ENCODE measurements at places on chromosomes 5 and 9.

DNA sequence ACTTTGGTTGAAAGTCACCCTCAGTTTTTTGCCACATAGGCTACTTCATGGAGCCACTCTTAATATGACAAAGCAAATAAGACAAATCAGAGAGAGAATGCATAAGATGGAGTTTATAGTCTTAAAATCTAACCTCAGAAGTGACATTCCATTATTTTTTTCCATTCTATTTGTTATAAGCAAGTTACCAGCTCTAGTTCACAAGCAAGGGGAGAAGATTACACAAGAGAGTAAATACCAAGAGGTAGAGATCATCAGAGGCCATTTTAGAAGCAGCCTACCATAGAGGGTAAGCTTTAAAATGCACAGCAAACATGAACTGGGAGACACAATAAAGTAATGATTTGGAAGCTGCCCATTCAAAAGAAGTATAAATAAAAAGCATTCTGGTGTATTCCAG lies 651.3 kb upstream of the MEF2C start:
- H3K27ac ChIP-seq: no peak overlapping the region
- DNase-seq: no peak
- no peak overlapping the region for H3K4me3 ChIP-seq
- H3K4me1 ChIP-seq: no peaks in the 10 kb centered on the region
- H3K27me3 ChIP-seq: no peaks in the 10 kb centered on the region

- no peak overlapping the region for H3K4me3 ChIP-seq
- no peaks in the 10 kb centered on the region for H3K27me3 ChIP-seq
- DNase-seq: no peak
- peaks cover 3% of the 10 kb centered on the region for H3K4me1 ChIP-seq
- no peaks in the 10 kb centered on the region for H3K36me3 ChIP-seq
- peak overlapping the region; percentile 71 for H3K27ac ChIP-seq
Measured at GRCh38 chr5:169160405-169160901, 140.5 kb downstream of the SLIT3 start.

DNA sequence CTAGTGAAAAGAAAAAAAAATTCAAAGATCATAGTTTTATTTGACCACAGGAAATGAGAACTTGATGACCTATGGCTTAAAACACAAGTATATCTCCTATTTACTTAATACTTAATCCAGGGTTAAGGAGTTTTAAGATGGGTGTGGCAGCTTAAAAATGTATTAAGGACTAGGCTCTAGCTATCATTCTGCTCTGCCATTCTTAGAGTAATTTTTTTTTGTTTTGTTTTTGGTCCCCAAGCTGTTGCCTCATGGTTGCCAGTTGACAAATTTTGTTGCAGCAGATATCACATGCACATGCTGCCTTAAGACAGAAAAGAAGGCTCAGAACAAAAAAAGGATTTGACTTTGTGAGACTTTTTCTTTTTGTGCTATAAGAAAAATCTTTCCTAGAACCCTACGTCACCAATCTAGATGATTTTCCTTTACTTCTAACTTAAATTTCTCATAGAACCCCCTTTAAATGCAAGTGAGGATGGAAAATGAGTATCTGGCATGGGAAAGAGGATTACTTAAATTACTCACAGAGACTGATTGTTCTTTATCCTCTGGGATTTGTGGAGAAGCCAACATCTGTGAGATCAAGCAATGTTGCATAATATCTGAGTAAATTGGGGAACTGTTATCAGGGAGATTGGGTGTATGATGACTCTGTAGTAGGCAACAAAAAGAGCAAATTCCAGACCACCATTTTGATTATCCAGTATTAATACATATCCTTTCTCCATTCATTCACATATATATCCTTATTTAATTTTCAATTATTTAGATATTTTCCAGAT lies 364.7 kb upstream of the CD180 start:
- H3K36me3 ChIP-seq: no peaks in the 10 kb centered on the region
- H3K4me1 ChIP-seq: no peaks in the 10 kb centered on the region
- H3K4me3 ChIP-seq: no peak overlapping the region
- H3K27me3 ChIP-seq: no peaks in the 10 kb centered on the region
- no peak overlapping the region for H3K27ac ChIP-seq

DNA sequence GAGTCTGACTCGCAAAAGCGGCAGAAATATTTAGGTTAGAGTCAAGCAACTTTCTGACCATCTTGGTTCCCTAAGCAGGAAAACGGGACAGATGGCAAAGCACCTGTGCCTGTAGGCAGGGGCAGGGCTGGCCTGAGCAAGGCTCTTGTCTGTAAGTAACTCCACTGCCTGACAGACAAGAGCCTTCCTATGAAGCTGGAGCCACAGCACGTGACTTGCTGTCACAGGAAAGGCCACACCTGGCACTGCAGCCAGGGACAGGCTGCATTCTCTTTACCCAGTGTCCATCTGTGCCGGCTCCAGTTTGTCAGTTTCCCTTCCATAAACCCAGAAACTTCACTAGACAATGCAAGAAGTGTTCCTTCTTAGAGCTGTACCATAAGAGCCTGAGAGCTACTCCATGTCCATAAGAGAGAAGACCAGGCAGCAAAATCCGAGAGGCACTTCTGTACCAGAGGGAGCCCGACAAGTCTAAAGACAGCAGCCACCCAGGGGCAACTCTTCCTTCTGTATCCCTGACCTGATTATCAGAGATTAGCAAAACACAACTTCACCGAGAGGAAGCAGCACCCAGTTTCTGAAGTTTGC lies 78.1 kb downstream of the GPR21 start:
- no peak overlapping the region for H3K4me3 ChIP-seq
- H3K36me3 ChIP-seq: peaks cover 11% of the 10 kb centered on the region
- no peak overlapping the region for H3K27ac ChIP-seq

GRCh38 chr5:3320317-3320875 lies 275.2 kb upstream of the IRX1 start:
- H3K36me3 ChIP-seq: no peaks in the 10 kb centered on the region
- H3K27ac ChIP-seq: no peak overlapping the region
- DNase-seq: no peak
- H3K27me3 ChIP-seq: no peaks in the 10 kb centered on the region
- no peaks in the 10 kb centered on the region for H3K4me1 ChIP-seq

DNA sequence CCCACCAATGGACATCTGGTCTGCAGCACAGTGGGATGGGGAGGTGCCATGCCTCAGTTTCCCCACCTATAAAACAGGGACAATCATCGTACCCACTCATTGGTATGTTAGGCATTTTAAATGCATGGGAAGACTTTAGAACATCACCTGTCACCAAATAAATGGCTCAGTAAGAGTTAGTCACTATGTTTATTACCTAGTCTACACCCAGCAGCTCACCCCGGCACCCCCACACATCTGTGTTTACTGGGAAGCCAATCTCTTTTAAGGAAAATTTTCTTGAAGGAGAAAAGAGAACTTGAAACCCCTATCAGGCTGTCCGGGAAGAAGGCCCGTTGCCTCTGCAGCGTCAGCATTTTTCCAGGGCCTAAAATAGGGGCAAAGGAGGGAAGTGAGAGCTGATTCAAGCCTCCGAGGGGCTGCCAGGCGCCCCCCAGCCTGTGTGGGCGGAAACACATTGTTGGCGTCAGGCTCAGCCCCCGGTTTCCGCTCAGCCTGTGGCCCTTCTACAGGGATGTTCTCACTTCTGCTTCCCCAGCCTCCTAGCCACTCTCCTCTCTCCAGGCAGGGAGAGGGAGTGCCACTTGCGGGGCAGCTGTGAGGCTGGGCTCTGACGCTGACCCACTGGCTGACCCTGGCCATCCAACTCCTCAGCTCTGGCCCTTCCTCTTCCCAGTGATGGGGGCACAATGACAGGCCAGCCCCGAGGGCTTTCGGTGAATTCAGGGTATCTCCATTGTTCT lies 4.6 kb downstream of the CSF1R start:
- DNase-seq: peak; percentile 85
- no peak overlapping the region for H3K27ac ChIP-seq
- no peak overlapping the region for H3K4me3 ChIP-seq
- H3K4me1 ChIP-seq: no peaks in the 10 kb centered on the region

DNA sequence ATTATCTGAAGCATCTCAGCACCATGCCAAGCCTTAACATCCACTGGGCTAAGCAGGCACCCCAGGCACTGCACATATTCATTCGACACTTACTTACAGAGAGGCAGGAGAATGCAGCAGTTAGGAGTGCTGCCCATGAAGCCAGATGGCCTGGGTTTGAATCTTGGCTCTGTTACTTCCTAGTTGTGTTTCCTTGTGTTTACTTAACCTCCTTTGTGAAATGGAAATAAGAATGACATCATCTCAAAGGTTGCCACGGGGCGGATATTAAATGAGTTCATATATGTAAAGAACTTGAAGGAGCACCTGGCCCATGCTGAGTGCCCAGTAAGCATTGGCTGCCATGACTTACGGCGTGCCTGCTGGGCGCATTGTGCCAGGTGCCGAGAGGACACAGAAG lies 565.2 kb downstream of the CDK5RAP2 start:
- no peaks in the 10 kb centered on the region for H3K36me3 ChIP-seq
- H3K4me1 ChIP-seq: no peaks in the 10 kb centered on the region
- DNase-seq: no peak
- H3K4me3 ChIP-seq: no peak overlapping the region
- H3K27ac ChIP-seq: no peak overlapping the region

GRCh38 chr5:112933651-112934365 lies 11.8 kb upstream of the REEP5 start:
- H3K27me3 ChIP-seq: no peaks in the 10 kb centered on the region
- H3K36me3 ChIP-seq: no peaks in the 10 kb centered on the region
- DNase-seq: no peak
- no peak overlapping the region for H3K27ac ChIP-seq
- H3K4me3 ChIP-seq: no peak overlapping the region

DNA sequence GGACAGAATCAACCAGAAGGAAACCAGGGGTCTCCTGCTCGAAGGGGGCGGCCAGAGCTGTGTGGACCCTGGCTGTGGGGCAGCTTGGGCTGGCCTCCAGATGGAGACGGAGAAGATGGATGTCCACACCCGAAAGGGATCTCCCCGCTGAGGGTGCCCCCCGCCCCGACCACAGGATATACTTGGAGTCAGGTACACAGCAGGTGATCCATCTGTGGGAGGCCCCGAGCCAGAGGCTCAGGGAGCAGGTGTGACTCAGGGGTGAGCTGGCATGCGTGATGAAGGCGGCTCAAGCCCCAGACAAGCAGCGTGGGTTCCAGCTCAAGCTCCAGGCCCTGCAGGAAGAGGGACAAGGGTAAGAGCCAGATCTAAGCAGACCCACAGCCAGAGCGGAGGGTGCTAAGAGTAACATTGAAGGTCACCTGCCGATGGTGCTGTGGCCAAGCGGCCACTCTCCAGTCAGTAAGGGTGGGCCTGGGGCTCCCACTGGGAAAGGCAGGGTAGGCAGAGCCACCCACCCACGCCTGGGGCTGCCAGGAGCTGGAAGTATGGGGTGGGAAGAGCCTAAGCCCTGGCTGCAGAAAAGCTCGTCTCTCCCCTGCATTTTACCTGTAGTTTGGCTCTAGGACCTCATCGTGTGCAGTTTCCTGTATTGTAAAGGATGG lies 30.6 kb upstream of the MVB12B start:
- DNase-seq: no peak
- H3K36me3 ChIP-seq: no peaks in the 10 kb centered on the region
- H3K4me1 ChIP-seq: no peaks in the 10 kb centered on the region
- H3K27ac ChIP-seq: no peak overlapping the region
- H3K27me3 ChIP-seq: no peaks in the 10 kb centered on the region
- no peak overlapping the region for H3K4me3 ChIP-seq

GRCh38 chr5:58736214-58736613 lies 153.3 kb downstream of the RAB3C start:
- no peak for DNase-seq
- no peak overlapping the region for H3K4me3 ChIP-seq
- H3K27ac ChIP-seq: no peak overlapping the region
- H3K4me1 ChIP-seq: no peaks in the 10 kb centered on the region
- H3K27me3 ChIP-seq: no peaks in the 10 kb centered on the region

DNA sequence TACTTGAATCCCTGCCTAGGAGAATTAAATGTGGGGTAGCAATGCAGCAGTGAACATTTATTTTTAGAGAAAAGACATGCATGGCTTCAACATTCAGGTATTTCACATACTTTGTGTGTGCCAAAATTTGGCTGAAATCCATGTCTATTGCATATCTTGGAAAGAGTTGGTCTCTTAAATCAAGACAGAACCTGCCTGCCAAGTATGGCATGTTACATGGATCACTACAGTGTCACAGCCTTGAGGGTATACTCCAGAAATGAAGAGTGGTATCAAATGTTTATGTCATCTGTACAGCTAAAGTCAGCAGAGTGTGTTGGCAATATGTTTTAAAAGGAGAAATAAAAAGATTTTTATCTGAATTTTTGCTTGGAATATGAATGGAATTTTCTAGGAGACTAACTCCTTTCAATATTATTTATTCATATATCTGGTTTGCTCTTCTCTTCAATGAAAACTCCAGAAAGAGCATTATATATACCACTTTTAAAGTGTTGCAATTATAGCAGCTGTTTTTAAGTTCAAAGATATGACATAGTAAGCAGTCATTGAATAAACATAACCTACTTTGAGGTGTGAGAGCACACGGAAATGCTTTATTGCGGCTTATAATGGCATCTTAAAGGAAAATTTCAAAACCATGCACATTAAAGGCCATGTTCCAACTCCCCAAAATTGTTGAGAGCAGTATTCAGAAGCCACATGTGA lies 95.4 kb upstream of the MINAR2 start:
- no peaks in the 10 kb centered on the region for H3K36me3 ChIP-seq
- DNase-seq: no peak
- no peaks in the 10 kb centered on the region for H3K4me1 ChIP-seq
- H3K27me3 ChIP-seq: no peaks in the 10 kb centered on the region
- H3K27ac ChIP-seq: no peak overlapping the region

- no peak overlapping the region for H3K27ac ChIP-seq
- H3K4me3 ChIP-seq: no peak overlapping the region
- H3K36me3 ChIP-seq: no peaks in the 10 kb centered on the region
- H3K4me1 ChIP-seq: no peaks in the 10 kb centered on the region
- DNase-seq: no peak
- no peaks in the 10 kb centered on the region for H3K27me3 ChIP-seq
Measured at GRCh38 chr5:177555665-177556064, 1.3 kb upstream of the FAM193B start.

- H3K27ac ChIP-seq: no peak overlapping the region
- H3K4me3 ChIP-seq: no peak overlapping the region
- no peaks in the 10 kb centered on the region for H3K36me3 ChIP-seq
Measured at GRCh38 chr9:137968235-137968634, 90.7 kb downstream of the CACNA1B start.

- no peak overlapping the region for H3K4me3 ChIP-seq
- no peaks in the 10 kb centered on the region for H3K27me3 ChIP-seq
- H3K36me3 ChIP-seq: no peaks in the 10 kb centered on the region
- H3K4me1 ChIP-seq: no peaks in the 10 kb centered on the region
- no peak overlapping the region for H3K27ac ChIP-seq
Measured at GRCh38 chr5:36373527-36374086, 71.9 kb upstream of the RANBP3L start.

DNA sequence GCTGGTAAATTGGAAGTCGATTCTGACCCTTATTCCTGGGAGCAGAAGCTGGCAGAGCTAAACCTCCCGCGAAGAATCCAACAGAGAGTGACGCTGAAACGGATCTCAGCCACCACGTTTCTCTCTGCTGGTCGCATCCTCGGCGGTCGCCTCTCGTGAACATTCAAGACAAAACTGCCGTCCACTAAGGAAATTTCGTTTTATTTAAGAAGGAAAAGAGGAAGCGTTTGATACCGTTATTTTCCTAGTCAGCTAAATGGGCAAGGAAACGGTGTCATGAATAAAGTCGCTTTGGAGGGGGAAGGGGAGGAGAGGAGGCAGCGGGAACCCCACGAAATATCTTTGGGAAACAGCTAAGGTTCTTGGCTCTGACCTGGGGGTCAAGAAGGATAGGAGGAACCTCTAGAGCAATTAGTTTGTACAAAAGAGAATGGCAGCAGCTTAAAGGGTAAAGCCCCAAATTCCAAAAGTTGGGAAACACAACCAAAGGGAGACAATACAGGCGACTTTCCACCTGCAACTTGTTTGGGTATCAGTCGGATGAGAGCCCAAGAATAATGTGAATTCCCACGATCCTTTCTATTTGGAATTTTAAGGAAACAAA lies 1.9 kb downstream of the FOXB2 start:
- H3K4me1 ChIP-seq: no peaks in the 10 kb centered on the region
- H3K27me3 ChIP-seq: no peaks in the 10 kb centered on the region
- H3K4me3 ChIP-seq: no peak overlapping the region
- no peak overlapping the region for H3K27ac ChIP-seq
- H3K36me3 ChIP-seq: no peaks in the 10 kb centered on the region
